ENCODE measurements at places on chromosomes 4 and X.
A peak's percentile ranks its signal among the peaks of the same experiment; 100 is the strongest.

- peak; percentile 90 for DNase-seq
Measured at GRCh38 chr4:183182873-183183725, 84.0 kb downstream of the WWC2 start.

DNA sequence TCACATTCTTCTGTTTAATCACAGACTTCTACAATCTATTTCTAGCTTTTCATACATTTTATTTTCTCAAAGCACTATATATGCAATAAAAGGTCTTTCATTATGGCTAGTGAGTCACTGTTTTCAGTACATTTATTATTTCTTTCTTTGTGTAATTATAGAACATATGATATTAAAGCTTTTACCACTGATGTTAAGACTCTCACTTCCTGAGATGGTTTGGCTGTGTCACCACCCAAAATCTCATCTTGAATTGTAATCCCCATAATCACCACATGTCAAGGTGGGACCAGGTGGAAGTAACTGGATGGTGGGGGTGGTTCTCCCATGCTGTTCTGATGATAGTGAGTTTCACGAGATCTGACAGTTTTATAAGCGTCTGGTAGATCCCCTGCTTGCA lies 41.9 kb downstream of the UBA6 start:
- no peak for DNase-seq

DNA sequence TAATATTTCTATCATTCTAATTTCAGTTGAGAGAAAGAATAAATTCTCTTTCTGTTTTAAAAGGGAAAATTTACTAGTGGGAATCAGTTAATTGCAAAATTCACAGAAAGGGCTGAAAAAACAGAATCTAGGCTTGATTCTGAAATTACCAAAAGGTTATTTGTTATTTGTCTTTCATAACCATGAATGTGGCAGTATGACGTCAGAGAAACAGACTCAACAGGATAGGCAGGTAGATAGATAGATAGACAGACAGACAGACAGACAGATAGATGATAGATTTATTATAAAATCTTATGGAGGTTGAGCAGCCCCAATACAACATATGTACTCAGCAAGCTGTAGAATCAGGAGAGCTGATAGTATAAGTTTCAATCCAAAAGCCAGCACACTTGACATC lies 311.0 kb downstream of the ADAM29 start:
- no peak for DNase-seq

GRCh38 chrX:43978226-43978625 lies 5.0 kb upstream of the NDP start:
- DNase-seq, result no peak

GRCh38 chr4:119632216-119632615 lies 3.6 kb upstream of the PDE5A start:
- DNase-seq, result peak; percentile 78

- no peak for DNase-seq
Measured at GRCh38 chrX:71935476-71935875, 24.8 kb downstream of the NHSL2 start.

- no peak for DNase-seq
Measured at GRCh38 chr4:3465698-3466671, 2.9 kb downstream of the DOK7 start.

- no peak for DNase-seq
Measured at GRCh38 chrX:124395145-124395880, 49.0 kb downstream of the SH2D1A start.

DNA sequence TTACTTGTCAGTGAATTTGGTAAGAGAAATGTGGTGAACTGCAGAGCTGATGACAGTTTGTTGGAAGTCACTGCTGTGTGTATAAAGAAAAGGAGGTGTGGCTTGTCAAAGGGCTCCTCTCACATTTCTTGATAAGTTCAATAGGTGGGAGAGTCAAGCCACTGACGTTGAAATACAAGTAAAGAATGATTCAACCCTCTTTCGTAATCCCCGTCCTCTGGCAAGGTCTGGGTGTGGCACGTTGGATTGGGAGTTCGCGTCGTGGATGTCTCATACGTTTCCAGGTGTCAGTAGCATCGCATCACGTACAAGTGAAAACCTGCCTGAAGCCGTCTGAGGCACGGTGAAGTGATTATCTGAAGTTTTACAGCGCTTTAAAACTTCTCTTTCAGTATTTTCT lies 76.4 kb downstream of the EGF start:
- peak; percentile 41 for DNase-seq

- DNase-seq, result no peak
Measured at GRCh38 chr4:152901205-152901604, 34.9 kb upstream of the FHDC1 start.

- peak; percentile 79 for DNase-seq
Measured at GRCh38 chr4:174674305-174674840, 152.1 kb upstream of the HPGD start.

DNA sequence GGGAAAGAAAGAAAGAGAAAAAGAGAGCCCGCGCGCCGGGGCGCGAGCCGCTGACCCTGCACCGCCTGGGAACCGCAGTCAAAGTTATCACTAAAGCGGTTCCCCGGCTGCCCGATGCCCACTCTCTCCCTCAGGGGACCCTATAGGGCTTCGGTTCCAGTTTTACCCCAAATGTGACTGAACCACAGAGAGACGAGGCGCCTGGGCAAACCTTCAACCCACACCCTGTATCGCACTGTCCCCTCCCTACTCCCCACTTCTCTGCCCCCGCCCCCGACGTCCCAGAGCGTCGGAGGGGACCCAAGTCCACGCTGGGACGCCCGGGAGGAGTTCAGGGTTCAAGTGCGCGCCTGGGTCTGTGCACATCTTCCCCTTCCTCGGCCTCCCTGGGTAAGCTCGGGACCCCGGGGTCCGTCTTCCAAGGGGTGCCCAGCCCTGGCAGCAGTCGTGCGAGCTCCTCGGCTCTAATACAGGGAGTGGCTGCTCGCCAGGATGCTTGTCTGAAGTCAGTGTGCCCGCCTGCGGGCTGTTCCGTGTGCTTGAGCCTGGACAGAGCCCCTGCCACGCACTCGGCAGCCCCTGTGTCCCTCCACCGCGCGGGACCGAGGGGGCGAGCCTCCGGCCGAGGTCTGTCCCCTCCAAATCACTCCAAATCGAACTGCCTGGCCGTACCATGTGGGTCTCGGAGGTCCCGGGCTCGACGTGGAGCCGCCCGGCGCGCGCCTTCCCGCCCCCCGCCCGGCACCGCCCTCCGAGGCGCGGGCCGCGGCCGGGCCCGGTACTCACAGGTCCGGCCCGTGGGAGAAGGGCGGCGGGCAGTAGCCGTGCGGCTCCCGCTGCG lies 960 bp downstream of the TRPC3 start:
- DNase-seq, result peak; percentile 14

GRCh38 chr4:14994242-14994641 lies 8.0 kb upstream of the CPEB2 start:
- peak; percentile 47 for DNase-seq

DNA sequence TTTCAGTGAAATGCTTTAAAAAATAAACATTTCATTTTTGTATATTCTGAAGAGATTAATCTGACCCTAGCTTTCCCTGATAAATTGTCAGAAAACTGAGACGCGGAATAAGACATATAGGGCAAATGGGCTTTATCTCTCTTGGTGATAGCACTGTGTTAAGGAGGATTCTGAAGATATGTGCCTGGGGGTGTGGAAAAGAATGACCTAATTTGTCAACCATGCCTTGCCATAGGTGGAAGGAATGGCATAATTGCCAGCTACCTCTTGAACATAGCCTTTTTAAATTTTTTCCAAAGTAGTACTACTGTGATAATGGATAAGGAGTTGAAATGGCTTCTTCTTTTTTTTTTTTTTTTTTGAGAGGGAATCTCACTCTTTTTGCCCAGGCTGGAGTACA lies 11.7 kb downstream of the JADE1 start:
- no peak for DNase-seq

- DNase-seq, result no peak
Measured at GRCh38 chr4:188647820-188648370, 508.7 kb downstream of the TRIML1 start.

DNA sequence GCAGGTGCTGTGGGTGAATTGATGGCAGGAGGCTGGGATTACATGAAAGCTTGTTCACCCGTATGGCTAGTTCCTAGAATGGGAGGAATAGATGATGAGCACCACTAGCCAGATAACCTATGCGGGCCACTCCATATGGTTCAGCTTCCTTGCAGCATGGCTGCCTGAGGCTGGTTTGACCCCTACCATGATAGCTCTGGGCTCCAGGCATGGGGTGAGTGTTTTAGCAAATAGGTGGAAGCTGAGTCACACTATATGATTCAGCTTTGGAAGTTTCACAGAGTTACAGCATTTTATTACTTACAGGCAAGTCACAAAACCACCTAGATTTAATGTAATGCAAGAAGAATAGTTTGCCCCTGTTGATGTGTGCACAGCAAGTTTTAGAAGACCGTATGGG lies 603.2 kb downstream of the STIM2 start:
- DNase-seq, result peak; percentile 1

DNA sequence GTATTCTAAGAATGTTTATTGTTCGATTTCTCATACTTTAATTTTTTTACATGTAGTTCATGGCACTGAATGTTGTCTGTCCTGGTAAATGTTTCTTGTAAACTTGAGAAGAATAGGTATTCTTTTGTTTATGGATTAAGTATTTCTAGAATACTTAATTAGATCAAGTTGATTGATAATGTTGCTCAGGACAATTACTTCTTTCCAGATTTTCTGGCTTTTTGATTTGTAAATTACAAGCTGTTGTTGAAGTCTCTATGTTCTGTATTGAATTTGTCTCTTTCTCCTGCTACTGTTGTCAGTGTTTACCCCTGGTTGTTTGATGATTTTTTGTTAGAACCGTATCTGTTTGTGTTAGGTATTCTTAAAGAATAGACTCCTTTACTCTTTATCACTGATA lies 1720.9 kb upstream of the AGA start:
- no peak for DNase-seq

DNA sequence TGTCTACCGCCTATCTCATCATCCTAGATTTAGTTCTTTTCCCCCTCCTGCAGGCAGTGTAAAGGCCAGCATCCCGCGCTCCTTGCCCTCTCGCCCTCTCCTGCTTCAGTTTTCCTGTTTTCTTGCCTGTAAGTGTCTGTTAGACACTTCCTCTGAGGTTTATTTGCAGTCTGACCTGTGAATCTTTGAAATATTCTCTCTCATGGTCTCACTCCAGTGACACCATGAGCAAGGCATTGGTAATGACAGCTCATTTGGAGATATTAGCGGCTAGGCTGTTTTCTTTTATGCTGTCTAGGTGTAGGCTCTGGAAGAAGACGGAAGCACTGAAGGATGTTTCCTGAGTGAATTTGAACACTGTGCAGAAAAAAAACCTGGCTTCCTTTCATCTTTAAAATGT lies 179.6 kb downstream of the KDR start:
- peak; percentile 51 for DNase-seq

GRCh38 chr4:1612278-1613098 lies 71.6 kb downstream of the FAM53A start:
- no peak for DNase-seq

DNA sequence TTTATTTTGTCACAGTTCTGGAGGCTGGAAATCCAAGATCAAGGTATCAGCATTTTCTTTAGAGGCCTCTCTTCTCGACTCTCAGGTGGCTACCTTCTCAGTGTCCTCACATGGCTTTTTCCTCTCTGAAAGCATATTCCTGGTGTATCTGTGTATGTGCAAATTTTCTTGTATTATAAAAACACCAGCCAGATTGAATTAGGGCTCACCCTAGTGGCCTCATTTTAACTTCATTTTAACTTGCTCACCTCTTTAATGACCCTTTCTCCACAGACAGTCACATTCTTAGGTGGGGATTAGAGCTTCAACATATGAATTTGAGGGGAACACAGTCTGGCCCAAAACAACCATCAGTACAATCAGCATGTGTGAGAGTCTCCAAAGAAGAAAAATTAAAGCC lies 542.4 kb upstream of the FAM241A start:
- peak; percentile 34 for DNase-seq

GRCh38 chrX:80876877-80877276 lies 67.2 kb upstream of the BRWD3 start:
- DNase-seq, result peak; percentile 52

DNA sequence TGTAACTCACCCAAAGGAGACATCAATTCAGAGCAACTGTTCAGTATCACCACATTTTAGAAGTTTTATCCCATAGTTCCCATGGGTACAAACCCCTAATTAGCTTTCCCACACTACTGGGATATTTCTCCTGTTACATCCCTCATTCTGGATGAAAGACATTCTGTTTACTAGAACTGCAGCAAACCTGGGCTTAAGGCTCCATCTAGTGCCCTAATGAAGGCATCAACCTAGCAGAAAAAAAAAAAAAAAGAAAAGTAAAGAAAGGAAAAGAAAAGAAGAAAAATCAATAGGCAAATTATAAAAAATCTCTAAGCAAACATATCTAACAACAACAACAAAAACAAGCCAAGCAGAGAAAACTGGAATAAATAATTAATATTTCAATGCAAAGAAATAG lies 133.7 kb upstream of the CPXCR1 start:
- DNase-seq, result peak; percentile 34

DNA sequence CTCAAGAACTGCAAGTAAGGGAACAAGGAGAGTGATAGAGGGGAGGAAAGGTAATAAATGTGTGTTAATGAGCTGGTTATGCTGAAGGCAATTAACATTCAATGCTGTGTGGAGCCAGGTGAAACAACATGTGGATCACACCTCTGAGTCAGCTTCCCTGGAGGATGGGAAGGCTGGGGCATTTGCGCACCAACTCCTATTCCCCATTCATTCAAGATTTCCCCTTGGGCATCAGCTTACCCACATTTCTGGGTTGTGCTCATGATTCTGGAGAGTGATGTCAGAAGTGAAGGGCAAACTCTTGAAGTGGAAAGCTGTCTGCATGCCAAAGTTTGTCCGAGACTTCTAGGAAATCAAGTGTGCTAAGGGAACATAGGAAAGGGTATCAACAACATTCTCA lies 461.4 kb downstream of the MID1IP1 start:
- DNase-seq, result no peak
